ENCODE measurements at places on chromosomes 6 and 20.

DNA sequence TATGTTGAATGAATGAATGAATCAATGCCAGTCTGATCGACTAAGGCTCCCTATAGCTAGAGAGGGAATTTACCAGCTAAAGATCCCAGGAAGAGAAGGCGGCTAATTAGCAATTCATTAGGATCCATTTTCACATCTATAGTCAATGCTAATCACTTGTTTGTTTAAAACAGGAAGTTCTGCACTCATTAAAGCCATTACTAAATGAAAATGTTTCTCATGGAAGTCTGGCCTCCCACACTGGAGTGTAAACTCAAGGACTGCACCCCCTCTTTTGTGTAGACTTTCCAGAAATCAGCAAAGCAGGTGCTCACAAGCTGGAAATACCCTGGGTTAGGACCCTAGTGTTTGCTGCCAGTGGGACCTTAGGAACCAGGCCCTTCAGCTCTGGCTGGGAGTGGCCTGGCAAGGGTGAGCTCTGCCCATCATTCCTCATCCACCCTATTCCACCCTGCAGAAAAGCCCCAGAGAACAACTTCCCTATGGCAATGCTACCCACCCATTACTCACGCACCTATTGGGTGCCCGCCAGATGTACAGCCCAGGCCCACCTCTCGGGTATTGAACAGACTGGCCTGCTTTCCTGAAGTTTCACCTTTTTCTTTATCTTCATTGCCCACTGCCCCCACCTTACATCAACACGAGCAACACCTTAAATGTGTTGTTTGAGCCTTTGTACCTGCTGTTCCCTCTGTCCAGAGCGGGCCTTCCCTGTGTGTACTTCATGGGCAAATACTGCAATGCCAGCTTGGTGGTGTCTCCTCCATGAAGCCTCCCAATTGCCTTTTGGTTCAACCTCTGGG is 60.8 kb downstream of the TTI1 start:
- DNase-seq, result no peak

GRCh38 chr6:20876036-20876435 is 341.8 kb downstream of the CDKAL1 start:
- DNase-seq, result no peak

DNA sequence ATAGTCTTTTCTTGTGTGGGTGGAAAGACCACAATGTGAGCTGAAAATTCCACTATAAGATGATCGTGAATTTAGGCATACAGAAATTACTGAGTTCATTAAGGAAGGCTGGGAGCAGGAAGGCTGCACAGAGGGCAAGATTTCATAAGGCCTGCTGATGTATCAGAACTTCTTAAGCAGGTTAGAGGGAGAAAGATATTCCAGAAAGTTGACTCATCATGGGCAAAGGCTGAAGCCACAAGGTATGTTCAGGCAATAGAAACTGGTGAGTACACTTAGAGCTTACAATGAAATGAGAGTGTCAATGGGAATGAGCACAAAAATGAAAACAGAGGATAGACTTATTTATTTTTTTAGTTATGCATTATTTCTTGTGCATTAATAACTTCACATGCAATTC is 618.6 kb downstream of the CBLN4 start:
- DNase-seq, result no peak

GRCh38 chr20:50467174-50467573 is 43.0 kb upstream of the PTPN1 start:
- no peak for DNase-seq

GRCh38 chr20:7696311-7696710 is 243.9 kb downstream of the HAO1 start:
- no peak for DNase-seq

DNA sequence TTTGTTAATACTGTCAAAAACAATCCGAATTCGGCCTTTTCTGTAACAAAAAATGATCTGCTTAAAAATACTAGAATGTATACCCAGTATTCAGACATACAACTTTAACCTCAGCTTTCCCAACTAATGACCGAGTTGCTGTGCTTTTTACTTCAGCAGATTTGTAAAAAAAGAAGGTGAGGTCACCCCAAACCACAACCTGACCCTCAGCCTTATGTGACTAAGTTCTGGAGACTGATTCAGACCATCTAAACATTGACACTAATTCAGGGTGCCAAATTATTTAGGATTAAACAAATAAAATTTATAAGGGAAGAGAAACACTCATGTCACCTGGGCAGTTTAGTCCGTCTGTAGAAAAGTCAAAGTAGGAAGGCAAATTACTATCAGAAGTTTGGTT is 7.7 kb downstream of the CCN6 start:
- DNase-seq, result no peak

GRCh38 chr6:24802271-24803059 is 3.7 kb upstream of the ARMH2 start:
- no peak for DNase-seq
